ENCODE measurements at places on chromosomes 3 and 15.
A peak's percentile ranks its signal among the peaks of the same experiment; 100 is the strongest.

DNA sequence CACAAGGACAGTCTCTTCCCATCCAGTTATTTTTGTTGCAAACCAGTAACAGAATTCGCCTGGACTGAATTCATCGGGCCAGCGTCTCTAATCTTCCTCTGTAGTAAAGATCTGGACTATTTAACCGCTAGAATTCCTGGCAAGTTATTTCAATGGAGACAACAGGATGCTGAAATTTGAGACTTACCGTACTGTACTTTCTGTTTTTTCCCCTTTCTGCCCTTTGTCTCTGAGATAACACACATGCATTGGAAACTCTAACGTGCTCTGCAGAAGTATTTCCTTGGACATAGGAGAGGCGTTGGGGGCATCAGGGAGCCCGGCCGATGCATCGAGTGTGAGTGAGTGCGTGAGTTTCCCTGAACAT, 61.5 kb downstream of the ASB7 start:
- DNase-seq = peak; percentile 27

DNA sequence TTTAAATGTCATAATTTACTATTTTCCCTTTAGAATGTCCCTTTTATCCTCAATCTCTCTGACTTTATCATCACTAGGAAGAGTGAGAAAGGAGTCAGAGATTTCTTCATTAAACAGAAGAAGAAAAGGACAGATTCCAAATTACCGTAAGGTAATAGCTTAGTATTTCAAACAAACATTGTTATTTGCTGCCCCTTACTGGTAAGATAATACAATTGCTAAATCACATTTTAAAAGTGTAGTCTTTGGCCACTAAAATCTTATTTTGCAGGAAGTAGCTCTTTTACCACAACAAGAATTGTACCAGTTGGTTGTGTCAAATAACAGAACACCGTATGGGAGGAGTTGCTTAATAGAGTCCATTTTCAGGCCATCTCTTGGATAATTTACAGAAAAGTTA, 53.7 kb downstream of the CGGBP1 start:
- DNase-seq = peak; percentile 32

DNA sequence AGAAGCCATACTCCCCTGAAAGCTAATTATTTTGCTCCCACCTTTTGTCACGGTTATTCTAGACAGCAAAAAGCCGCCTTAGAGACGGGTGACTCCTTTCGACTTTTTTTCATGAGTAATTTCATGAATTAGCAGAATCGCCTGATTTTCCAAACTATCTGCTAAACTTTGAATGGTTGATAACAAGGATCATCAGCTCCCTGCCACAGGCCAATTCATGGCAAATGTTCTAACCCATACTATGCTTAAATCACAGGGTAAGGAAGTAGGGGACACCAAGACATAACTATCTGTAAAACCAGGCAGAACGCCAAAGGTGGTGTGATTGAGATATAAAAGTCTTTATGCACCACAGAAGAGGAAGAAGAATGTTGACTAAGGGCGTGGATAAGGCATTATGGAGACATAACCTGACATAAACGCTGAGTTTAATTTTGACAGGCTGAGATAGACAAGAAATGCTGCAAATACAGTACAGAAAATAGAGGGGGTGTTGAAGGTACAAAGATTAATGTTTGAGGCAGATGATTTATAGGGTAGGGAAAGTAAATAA, 891 bp upstream of the DMXL2 start:
- DNase-seq = no peak

DNA sequence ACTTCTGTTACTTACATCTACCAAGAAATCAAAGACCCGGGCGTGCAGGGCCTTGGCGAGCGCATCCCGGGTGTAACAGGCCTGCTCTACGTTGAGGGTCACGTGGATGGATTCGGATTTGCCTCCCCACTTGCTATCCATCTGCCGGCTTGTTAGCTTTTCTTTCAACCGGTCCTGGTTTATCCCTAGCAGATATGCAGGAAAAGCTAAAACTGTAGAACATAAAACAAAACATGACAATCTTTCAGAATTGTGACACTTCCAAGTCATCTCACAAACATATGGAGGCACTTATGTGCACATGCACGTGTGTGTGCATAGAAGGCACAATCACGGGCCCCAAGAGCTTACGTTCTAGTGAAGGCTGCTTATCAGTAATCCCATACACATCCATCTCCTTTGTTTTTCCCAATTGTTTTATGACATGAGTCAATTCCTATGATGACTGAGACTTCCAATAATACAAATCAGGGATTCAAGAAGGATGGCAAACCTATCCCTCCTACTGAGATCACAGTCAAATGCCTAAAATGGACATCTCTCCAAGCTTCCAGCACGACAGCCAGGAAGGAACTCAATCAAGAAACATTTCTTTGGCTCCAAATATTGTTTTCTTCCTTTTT, 11.3 kb downstream of the LDHAL6B start:
- DNase-seq = no peak

All from fibroblast of skin of back (primary cell).